Stimulated activated CD8-positive, alpha-beta memory T cell treated with anti-CD3 and anti-CD28 coated beads, Interleukin-4, amount 100 ng/mL, for 48 hours (primary cell): ENCODE measurements at places on chromosomes 5 and 9.

DNA sequence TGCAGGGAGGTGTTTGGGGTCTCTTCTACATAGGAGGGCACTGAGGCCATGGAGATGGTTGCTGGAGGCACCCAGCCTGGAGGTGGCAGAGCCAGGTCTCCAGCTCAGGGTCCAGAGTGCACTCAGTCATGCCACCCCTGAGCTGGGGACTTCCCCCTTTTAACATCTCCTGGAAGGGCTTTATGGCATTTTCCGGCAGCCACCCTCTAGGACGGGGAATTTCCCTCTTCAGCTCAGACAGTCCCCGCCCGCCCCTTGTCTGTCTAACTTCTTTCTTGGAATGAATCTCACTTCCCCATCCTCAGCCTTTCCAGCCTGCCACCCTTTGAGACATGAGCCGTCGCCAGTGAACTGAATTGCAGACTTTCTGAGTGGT is 49.9 kb downstream of the COL15A1 start:
- peak; percentile 49 for DNase-seq

- no peak for DNase-seq
Observed at GRCh38 chr9:6226696-6227095, 11.1 kb downstream of the IL33 start.

GRCh38 chr9:75471549-75472114 is 383.3 kb downstream of the OSTF1 start:
- no peak for DNase-seq

DNA sequence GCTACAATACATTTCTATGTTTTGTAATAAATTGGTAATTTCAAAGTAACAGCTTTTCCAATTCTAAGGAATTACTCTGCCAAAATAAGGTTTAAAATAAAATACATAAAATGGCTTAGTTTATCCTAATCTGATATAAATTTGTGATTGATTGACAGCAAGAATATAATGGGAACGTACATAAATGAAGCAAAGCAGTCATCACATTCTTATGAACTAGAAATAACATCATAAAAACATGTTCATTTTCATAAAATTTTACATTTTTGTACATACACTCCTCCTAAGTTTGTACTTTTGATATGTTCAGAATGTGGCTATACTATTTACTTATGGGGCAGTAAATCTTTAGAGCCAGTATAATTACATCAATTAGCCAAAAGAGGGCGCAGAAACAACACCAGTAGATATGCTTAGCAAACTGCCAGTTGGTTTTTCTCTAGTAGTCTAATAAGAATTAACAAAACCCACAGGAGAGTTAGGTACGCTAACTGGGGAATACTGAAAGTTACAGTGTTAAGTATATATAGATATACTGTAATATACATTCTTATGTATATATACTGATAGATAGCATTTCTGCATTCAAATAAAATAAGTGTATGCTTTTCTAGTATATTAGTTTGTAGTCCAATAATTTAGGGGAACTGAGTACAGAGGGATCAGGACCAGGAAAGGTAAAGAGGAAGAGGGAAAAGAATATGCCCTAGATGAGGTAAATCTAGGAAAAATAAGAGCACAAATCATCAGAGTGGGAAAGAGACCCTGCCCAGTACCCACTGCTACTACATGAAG is 76.8 kb downstream of the ZDHHC21 start:
- no peak for DNase-seq

- DNase-seq = no peak
Observed at GRCh38 chr5:171386861-171387344, 746 bp upstream of the NPM1 start.

GRCh38 chr5:179533907-179534306 is 16.4 kb upstream of the RUFY1 start:
- DNase-seq = no peak

- no peak for DNase-seq
Observed at GRCh38 chr5:24621792-24622191, 23.0 kb downstream of the CDH10 start.

DNA sequence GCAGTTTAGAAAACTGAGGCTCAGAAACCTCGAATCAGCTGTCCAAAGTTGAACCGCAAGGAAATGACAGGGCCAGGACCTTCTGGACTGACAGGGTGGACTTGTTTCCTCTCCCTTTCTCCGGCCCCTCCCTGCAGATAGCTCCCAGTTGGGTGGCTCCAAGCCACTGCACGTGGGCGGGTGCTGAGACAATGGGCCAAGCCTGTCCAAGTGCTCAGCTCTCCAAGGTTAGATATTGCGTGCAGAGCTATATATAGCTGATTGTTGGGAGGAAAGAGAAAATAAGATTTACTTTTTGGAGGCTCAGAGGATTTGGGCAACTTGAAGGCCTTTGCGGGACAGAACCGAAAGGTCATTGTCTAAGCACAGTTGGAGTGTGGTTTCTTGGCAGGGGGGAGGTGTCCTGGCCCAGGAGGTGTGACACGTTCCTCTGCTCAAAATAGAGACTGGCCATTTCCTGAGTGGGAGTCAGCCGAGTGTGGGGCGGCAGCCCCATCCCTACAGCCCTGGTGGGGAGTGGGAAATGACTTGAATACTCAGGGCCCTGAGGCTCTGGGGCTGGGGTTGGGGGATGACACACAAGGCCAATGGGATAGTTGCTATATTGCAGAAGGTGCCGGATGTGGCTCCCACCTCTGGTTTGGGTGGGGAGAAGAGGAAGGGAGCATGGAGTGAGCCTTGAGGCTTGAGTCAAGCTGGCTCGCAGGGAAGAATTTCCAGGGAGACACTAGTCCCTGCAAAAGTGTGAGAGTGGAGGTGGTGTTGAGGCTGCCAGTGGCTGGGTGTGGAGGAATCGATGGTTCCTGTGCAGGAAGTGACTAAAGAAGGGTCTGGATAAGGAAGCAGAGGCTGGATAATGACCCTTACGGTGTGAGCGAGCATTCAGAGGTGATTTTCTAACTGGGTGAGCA is 44.4 kb upstream of the SMAD5 start:
- no peak for DNase-seq

DNA sequence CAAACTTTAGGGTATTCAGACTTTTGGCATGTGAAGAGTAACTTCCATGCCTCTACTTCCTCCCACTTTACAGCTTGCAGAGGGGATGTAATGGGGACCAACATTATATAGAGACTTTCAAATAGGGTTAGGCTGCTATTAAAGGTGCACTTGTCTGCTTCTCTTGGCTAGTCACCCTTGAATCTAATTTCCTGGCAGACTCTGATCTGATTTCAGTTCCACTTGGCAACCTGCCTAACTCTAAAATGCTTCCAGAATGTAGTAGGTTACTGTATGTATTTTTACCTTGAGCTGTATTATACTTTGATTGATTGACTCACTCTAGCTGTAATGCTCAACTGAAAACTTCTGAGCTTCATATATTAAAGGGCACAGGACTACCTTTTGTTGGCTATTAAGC is 693.4 kb downstream of the KCTD16 start:
- no peak for DNase-seq

DNA sequence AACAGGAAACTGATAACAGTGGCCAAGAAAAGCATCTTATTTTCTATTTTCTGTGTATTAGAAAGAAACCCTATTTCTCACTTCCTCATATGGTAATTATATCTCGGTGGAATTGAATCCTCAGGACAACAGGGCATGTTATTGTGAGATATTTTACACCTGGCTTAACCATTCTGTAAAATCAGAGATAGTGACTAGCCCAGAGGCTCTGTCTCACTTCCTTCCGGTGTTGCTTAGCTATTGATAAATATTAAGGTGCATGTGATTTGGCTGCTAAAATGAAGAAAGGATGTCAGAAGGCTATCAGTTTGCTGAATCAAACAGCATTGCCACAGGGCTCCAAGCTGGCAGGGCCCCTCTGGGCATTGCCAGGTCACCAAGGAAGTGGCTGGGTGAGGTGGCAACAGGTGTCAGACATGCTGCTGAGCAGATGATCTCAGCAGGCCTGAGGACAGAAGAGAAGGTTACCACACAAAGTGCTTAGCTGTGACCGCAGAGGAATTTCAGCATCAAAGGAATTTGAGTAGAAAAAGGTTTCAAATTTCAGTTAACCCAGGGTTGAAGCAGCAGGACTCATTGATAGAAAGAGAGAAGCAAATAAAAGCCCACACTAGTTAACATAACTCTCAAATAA is 330.7 kb downstream of the PDE4D start:
- DNase-seq = no peak

DNA sequence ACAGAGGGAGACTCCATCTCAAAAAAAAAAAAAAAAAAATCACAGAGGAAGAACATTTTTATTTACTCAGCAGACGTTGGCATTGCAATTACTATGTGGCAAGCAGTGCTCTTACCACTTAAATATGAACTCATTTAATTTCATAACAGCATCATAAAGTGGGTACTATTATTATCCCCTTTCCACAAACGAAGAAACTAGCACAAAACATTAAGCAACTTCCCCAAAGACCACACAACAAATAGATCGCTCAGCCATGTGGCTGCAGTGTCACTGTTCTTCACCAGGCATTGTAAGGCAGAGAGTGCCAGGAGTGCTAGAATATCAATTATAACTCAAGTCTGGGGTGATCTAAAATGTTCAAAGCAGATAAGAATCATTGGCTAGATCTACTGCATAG is 69.8 kb upstream of the PLPP6 start:
- no peak for DNase-seq

DNA sequence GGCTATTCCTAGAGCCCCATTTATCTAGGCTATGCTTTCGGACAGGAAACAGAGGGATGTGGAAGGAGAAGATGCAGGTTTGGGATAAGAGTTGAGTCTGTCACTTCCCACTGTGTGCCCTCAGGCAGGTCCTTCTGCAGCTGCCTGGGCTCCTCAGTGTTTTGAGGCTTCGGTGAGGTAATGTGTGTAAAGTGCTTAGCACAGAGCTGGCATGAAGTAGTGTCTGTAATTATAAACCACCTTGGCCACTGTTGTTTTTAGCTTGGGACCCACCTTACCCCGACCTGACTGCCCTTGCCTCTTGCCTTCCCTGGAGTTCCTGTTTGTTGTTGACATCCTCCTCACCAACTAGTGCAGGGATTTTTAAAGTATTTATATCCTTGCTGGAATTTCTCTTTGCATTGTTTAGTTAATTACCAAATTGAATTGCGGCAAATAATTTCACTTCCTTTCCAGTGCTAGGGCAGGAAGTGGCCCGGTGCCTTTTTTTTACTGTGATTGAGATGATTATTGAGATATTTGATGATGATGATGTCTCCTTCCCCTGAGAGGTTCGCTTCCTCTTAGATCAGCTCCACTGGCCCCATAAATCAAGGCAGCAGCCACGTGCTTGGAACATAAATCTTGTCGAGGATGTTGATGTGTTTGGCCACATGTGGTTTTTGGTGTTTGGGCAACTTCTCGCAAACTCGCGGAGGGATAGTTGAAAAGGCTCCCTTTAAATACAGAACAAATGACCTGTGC is 38.3 kb upstream of the DAB2IP start:
- DNase-seq = no peak

GRCh38 chr9:28105001-28105400 is 531.7 kb upstream of the C9orf72 start:
- no peak for DNase-seq

- no peak for DNase-seq
Observed at GRCh38 chr9:83410701-83411100, 127.5 kb downstream of the FRMD3 start.

GRCh38 chr9:134025606-134026541 is 593 bp downstream of the BRD3OS start:
- peak; percentile 72 for DNase-seq

DNA sequence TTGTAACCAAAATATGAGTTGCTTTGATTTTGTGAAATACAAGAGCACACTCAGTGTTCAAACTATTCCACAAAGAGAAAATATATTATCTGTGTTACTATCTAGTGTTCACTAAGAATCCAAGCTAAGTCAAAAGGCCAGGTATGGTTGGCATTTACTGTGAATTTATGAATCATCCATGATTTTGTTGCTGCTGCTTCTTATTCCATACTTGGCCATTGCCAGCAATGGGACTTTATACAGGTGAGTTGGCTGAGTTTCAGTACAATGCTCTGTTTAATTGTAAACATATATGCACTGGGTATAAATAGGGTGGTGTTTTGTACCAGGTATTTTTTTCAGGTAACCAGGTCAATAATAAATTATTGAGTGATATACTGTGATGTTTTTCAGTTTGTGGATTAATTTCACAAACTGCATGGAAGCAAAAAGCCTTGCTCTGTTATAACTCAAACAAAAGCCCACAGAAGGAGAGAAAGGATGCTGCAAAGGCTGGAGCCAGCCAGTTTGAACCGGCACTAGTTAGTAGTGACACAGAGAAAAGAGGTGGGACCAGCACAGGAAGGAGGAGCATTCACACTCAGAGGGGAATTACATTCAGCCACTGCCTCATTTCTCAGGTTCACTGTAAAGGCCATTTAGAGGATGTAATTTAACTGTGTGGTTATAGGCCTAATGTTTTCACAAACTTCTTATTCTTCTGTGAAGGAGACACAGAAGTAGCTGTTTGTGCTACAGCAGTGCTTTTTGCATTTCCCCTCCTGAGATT is 381.8 kb downstream of the ADGRV1 start:
- peak; percentile 42 for DNase-seq

- no peak for DNase-seq
Observed at GRCh38 chr9:107447834-107448233, 41.7 kb downstream of the KLF4 start.

GRCh38 chr5:34998058-34998789 is 49.5 kb downstream of the AGXT2 start:
- no peak for DNase-seq

DNA sequence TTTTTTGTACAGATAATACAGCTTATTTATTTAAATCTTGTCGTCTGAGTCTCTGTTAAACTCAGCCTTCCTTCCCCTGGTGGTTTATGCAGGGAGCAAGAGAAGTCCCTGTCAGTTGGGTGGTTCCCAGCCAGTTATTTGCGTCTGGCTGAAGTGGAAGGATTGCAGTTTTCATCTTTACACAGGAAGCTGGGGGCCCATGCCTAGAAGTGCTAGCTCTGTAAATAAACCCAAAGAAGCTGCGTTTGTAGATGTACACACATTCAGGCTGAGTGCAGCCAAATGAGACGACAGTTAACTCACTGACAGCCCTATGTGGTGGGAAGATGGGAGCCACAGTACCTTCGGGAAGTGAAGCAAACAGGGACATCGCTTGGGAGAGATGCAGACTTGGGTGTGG is 122.1 kb downstream of the SAXO1 start:
- DNase-seq = no peak
